Myocyte (in vitro differentiated cells): ENCODE measurements at places on chromosomes 12 and 14.

DNA sequence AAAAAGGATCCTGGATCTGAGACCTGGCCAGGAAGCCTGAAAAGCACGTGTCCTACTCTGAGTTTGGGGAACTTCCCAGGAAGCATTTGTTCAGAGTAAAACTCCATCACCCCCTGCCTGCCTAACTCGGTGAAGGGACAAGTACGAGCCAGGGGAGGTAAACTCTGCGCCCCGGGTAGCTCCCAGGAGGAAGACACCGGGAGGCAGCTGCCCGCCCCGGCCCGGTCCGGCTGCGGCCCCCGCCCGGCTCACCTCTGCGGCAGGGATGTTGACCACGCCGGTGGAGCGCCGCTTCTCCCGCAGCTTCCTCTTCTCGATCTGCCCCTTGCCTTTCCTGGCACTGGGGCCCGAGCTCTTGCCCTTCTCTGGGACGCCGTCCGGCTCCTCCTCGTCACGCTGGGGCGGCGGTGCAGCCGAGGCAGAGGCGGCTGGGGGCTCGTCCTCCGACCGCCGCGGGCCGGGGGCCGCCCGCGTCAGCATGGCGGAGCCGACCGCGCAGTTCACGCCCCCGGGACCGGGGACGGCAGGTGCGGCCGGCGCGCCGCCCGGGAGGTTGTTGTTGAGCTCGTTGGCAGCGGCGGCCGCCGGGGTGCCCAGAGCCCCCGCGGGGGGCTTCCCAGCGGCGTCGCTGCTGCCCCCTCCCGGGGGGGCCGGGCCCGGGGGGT, 1.2 kb downstream of the PAWR start:
- DNase-seq = peak; percentile 45

- peak; percentile 49 for DNase-seq
Observed at GRCh38 chr12:116138364-116138763, 139.1 kb downstream of the MED13L start.

- DNase-seq = no peak
Observed at GRCh38 chr12:67535176-67535575, 113.4 kb upstream of the DYRK2 start.

DNA sequence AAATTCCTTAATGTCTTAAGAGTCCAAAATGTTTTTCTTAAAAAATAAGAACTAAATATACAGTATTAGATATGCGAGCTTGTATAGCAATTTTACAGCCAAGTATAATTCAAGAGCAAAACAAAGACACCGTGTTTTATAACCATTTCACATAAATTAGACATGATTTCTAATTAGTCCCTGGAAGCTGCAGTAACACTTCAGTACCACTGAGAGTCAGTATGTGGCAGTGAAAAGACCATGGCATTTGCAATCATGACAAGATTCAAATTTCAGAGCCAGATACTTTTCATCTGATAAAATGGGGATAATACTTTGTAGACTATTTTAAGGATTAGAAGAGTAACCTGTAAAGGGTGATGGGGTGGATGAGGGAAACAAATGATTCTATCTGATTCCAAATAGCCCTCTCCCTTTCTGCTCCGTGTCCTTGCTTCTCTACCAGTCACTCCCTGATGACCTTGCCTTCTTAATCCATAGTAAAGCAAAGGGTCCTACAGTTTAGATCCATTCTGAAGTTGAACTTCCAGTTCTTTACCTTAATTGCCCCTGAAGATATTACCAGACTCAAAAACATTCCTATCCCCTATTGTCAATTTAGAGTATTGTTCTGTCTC, 145.4 kb upstream of the ABCD2 start:
- DNase-seq = peak; percentile 37

- DNase-seq = no peak
Observed at GRCh38 chr14:100015251-100015655, 50.0 kb upstream of the EVL start.

- DNase-seq = no peak
Observed at GRCh38 chr14:75542588-75543091, 20.4 kb downstream of the BATF start.

DNA sequence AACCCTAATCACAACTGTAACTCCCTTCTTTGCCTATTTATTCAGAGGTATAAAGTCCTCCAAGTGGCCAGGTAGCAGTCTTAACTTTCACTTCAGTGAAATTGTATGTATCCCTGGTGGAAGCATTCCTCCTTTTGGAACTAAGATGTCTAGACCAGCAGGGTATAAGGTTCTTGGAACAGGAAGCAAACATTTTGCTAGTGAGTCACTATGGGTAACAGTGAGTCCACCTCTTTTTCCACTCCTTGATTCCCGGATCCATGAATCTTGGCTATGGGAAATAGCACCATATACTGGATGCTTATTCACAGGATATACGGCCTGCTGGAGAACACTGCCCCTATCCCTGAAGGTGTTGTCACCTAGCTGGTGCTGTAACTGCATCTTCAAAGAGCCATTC, 80.2 kb downstream of the KCNA5 start:
- DNase-seq = no peak

DNA sequence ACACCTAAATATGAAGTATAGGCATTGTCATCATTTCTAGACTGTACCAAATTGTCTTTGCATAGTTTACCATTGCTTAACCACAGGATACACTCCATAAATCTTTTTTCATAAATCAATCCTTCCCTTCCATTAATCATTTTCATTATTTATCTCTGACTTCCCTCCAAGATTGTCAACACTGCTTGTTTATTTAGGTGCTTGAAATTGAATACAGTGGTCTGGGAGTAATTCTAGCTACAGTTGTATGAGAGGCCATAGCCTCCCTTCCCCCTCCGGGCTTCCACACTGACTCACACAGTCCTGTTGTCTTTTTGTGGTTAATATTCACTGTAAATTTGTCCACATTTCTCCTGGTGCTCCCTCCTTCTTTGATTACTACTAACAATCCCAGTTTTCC, 114.2 kb upstream of the ARID2 start:
- peak; percentile 87 for DNase-seq

- no peak for DNase-seq
Observed at GRCh38 chr12:17640615-17641014, 449.4 kb downstream of the RERGL start.

- DNase-seq = no peak
Observed at GRCh38 chr12:66319266-66319954, 17.1 kb downstream of the HELB start.

DNA sequence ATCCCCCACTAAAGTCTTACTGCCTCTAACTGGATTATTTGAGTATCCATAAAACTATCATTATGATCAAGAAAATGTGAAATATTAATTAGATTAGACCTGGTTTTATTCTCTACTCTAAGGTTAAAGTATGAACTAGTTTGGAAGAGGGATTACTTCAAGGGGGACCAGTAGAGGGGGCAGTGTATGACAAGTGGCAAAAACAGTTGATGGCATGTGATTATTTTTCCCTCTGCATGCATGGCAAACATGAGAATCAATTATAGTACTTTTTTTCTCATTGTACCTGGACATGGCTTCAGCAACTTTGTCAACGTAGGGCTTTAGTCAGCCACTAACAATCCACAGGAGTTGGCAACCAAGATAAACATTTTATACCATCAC, 145.0 kb upstream of the SLC38A2 start:
- DNase-seq = no peak

GRCh38 chr14:83300476-83301064, 1766.9 kb upstream of the SEL1L start:
- peak; percentile 55 for DNase-seq
